ENCODE measurements at places on chromosomes 13 and 19.

DNA sequence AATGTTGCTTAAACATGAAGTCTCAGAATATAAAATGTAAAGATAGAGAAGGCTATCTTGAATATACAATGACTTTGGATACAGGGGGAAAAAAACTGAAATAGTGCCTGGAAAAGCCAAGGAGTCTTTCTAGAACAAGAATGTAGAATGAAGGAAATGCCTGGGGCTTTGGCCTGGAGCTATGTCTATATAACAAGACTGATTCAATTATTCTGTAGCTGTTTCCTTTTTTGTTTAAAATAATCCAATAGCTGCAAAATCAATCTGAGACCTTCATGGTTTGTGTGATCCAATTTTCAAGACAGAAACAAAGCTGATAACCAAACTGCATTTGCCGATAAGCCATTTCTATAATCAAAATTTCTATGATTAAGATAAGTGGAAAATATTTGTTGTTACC is 530.9 kb upstream of the NBEA start:
- DNase-seq: no peak

- no peak for DNase-seq
Observed at GRCh38 chr19:48392860-48393558, 459 bp upstream of the GRIN2D start.

GRCh38 chr19:43784241-43784980 is 3.6 kb upstream of the KCNN4 start:
- peak; percentile 56 for DNase-seq

DNA sequence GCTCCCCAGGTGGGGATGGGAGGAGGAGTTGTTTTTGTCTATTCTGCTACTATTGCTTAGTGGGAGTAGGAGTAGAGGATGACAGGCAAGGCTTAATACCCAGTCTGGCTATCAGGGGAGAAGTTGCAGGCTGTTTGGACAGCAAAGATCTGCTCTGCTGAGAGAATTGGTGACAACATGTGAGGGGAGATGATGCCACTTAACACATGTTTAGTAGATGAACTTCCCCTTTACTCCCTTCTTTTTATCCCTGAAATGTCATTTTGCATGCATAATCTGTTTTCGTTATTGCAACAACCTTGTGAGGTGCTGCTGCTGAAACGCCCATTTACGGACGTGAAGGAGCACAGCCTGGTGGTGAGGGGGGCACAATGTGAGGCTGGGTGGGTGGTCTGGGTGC is 3.0 kb upstream of the CYP4F12 start:
- no peak for DNase-seq

DNA sequence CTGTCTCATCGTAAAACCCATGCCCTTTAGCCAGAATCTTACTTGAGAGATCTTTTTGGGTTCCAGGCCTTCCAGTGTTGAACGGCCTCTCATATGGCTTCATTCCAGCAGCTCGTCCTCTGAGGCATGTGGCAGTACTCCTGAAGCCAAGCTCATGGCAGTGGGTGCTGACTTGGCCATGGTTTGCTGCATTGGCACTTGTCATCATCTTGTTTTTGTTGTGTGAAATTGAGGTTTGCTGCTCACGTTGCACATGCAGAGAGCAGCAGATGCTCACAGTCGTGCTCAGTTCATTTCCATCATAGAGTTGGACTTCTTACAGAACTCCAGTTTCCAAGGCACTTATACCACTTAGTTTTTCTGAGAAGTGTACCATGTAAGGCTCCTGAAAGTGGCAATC is 14.9 kb downstream of the TEX29 start:
- no peak for DNase-seq

DNA sequence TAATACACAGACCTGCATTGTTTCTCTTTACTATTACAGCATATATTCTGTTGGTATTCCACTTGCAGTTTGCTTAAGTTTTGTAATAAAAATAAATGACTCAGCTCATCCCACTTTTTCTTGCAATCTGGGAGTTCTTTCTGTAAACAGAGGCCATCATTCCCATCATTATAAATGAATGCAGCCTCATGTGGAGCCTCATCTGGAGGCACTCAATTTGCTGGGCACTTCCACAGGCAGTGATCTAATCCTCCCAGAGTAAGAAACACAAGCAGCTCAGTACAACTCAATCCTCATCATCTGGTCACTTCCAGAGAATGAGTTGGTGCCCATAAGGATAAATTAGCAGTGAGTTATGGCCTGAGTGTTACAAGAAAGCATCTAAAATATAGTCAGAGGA is 2801.9 kb downstream of the PCDH9 start:
- no peak for DNase-seq

- DNase-seq: peak; percentile 30
Observed at GRCh38 chr13:35470671-35471661, 5.5 kb downstream of the MAB21L1 start.

DNA sequence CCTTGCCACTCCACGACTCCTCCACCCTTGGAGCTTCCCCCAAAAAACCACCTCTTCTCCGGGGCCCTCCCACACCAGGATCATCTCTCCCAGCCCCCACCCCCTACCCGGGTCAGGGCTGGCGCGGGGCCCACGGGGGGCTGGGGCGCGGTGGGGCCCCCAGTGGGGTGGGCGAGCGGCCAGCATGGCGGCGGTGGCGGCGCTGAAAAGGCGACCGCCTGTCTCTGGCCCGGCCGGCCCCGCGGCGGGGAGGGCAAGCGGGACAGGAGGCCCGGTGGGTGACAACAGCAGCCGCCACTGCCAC is 850 bp downstream of the DYRK1B start:
- no peak for DNase-seq

DNA sequence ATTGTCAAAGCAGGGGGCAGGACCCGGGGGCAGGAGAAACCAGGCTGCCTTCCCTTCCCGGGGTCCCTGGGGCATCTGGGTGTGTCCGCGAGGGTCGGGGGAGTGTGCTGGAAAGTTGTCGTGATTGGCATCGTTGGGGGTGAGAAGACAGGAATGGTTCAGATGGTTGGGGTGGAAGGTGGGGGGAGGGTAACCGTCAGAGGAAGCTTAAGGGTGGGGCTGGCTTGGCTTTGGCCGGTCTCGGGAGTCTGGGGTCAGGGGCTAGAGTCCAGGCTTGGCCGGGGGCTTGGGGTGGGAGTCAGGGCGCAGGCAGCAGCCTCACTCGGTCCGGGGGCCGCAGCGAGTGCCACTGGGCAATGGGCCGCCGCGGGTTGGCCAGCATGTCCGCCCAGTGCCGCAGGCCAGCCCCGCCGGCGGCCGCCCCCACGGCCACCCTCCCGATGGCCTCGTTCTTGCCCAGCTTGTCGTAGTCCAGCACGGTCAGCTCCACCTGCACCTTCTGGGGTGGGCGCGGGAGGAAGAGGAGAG is 6.8 kb upstream of the DNAAF3 start:
- DNase-seq: no peak

- no peak for DNase-seq
Observed at GRCh38 chr19:43586346-43586745, 9.6 kb downstream of the IRGQ start.

DNA sequence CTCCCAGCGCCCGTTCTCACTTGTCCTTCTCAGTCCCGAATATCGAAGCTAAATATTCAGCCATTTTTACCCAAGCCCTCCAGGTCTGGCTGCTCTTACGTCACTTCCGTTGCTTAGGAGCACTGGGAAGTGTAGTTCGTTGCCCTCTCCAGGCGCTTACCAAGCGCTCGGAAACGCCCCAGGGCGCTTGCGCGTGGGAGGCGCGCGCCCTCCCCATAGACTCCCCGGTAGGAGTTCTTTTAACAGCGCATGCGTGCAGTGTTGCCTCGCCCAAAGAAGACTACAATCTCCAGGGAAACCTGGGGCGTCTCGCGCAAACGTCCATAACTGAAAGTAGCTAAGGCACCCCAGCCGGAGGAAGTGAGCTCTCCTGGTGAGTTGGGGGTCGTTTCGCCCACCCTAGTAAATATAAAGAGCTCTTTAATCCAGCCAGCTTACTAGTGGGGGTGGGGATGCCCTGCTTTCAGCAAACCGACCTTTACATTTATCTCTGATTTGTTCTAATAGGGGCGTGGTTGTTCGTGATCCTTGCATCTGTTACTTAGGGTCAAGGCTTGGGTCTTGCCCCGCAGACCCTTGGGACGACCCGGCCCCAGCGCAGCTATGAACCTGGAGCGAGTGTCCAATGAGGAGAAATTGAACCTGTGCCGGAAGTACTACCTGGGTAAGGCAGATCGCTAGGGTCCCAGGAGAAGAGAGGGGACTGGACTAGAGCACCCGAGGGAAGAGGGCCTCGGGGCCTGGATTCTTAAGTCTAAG is at the start of the genes PSENEN and U2AF1L4:
PSENEN (plus strand) TSS at position 324 of the 759 bp plus-strand sequence; CDS start at position 604, 280 bp downstream.
U2AF1L4 (minus strand) TSS at position 91 of the 759 bp plus-strand sequence; CDS start at position 64, 27 bp downstream.
- peak; percentile 95 for DNase-seq

DNA sequence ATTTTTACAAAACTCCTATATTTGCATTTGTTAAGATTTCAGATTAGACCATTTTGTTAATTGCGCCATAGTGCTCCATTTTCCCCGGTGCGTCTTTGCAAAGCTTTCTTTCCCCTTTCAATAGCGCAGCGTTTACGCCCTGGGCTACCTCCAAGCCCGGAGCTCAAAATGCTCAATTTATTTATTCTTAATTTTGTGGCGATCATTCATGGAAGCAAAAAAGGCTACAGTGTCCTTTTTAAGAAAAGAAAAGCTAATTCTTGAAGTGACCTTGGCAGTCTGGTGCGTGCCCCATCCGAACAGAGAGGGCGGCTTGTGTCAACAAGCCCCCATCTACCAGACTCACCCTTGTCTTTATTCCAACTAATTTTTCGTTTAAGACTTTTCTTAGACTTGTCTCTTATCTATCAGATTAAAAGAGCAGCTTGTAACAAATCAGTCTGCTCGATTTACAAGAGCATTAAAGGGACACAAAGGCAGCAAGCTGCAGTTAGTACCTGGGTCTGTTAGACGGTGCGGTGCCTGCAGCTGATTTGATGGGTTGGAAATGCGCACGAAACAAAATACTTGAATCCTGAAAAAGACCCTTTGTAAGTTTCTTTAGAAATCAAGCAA is 30.1 kb downstream of the GSX1 start:
- DNase-seq: peak; percentile 14

GRCh38 chr13:50386541-50387050 is 371.4 kb downstream of the KCNRG start:
- no peak for DNase-seq

GRCh38 chr13:69857183-69857821 is 250.3 kb upstream of the ATXN8OS start:
- peak; percentile 41 for DNase-seq

Data from foreskin keratinocyte (primary cell).